ENCODE measurements at places on chromosomes 3 and 15.

GRCh38 chr3:44958386-44958785 lies 17.6 kb downstream of the ZDHHC3 start:
- DNase-seq, result no peak

DNA sequence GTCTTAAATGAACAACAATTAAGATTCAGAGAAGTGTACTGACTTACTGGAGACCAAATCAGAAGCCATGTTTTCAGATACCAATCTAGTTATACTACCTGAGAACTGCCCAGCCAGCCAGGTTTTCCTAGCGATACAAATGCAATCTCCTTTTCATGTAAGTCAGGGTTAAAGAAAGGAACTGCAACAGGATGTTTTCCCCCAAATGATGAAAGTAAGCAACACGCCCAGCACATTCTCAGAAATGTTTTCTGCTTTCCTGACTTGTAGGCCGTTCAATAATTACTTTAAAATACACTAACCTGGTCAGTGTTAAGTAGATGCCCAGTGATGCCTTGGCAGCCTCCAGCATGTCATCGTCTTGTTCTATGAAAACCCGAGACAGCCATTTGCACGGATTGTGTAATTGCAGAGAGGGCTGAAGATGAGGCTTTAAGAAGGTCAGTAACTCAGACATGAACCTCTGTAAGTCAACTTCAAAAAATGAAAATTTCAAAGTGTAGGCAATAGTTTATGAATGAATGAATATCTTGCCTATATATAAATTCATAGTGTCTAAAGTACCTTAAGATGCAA lies 30.3 kb downstream of the LINS1 start:
- DNase-seq, result no peak

DNA sequence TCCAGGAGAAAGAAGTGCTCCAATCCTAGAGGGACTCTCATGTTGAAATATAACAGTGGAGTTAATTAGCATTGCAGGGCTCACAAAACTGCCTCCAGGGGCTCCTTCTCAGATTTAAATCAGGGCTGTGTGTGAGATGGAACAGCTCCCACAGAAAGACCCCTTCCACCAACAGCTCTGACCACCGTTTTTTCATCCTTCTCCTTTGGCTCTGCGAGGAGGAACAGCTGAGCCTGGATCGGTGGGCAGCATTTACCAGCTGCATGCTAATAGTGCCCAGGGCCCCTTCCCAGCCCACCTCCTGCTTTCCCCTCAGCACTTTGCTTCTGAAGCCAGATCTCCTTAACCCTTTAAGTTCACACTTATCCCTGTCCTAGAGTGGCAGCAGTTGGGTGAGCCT lies 119.2 kb upstream of the UBE2E1 start:
- DNase-seq, result no peak

DNA sequence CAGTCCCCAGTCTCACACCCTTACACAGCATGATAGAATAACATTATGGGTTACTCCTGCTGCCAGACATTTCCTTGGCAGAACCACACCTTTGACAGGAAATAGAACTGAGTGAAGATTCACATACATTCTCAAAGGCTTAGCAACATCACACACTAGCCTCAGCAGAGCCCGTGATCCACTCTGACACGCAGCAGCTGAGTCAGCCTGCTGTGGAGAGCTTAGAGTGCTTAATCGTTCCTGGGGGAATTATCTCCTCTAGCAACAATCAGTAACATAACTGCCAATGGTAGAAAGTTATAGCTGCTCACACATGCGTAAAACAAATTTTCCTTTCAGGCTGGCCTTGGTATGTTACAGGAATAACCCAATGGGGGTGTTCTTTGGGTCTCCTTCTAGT lies 382.1 kb downstream of the GAP43 start:
- peak; percentile 56 for DNase-seq

- DNase-seq, result no peak
Observed at GRCh38 chr15:62932436-62932835, 110.1 kb upstream of the TPM1 start.

GRCh38 chr15:26771578-26772153 lies 1.2 kb downstream of the GABRB3 start:
- DNase-seq, result peak; percentile 72

DNA sequence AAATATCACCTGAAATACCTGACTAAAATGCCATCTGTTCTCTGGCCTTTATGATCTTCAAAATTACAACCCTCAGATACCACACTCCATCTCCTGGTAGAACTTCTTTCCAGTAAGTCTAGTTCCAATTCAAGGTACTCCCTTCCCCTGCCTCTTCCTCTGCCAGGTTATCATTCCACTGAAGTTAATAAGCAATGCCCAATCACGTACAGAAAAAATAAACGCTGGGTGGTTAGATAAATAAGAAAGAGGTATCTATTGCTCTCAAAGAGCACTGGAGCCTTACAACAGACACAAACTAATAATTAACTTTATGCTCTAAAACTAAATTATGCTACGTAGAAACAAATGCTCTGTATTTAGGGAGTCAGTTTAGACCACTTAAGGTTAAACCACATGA lies 112.5 kb downstream of the MYO9A start:
- no peak for DNase-seq

- DNase-seq, result no peak
Observed at GRCh38 chr3:131324923-131325322, 56.7 kb upstream of the NUDT16 start.

Data from glutamatergic neuron (in vitro differentiated cells).